Smooth muscle cell of the brain vasculature (primary cell): ENCODE measurements at places on chromosomes 16 and 17.

- DNase-seq = no peak
Observed at GRCh38 chr17:58788199-58788598, 32.5 kb downstream of the PPM1E start.

- no peak for DNase-seq
Observed at GRCh38 chr17:57586196-57586740, 158.8 kb downstream of the CCDC182 start.

DNA sequence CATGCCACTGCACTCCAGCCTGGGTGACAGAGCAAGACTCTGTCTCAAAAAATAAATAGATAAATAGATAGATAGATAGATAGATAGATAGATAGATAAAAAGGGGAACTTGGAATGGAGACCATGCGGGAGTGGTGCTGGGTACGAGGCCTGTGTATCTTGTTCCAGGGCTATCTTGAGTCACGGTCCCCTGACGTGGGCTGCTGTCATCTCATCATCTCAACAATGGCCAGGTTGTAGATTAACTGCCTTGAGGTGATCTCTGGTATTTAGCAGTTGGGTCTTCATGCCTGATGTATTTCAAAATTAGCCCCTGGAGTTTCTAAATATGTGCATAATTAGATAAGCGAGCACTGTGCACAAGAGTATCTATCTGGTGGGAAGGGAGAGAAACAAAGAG, 212.1 kb downstream of the CDRT15L2 start:
- no peak for DNase-seq

- no peak for DNase-seq
Observed at GRCh38 chr16:12147681-12148080, 171.1 kb downstream of the SNX29 start.
